ENCODE measurements at places on chromosomes 5 and 9. TPM values are rescaled to one million over a fixed set of nuclear protein-coding genes. Genes with fewer than 3 reads are reported as not detected.

KIF24 gene
- 6.9 TPM for total RNA-seq

RASEF gene
- 12.8 TPM for total RNA-seq

ADCY2 gene
- total RNA-seq: not detected

LCN9 gene
- not detected for total RNA-seq

ZCCHC7 gene
- total RNA-seq: 14.1 TPM

SLC34A1 gene
- total RNA-seq: not detected

UNC13B gene
- not detected for total RNA-seq

ROPN1L gene
- total RNA-seq: 7.1 TPM

DDX4 gene
- total RNA-seq: not detected

AGXT2 gene
- total RNA-seq: not detected

ZNF483 gene
- 7.3 TPM for total RNA-seq

OMD gene
- total RNA-seq: not detected

PCDHGA9 gene
- not detected for total RNA-seq

GAS1 gene
- total RNA-seq: not detected

LCN15 gene
- total RNA-seq: not detected

HTR1A gene
- not detected for total RNA-seq

PCDHB15 gene
- not detected for total RNA-seq

HIGD2A gene
- total RNA-seq: 133 TPM
